T1000 (cell line): ENCODE measurements at places on chromosomes 7 and 10.

- DNase-seq: peak; percentile 52
These were observed 131.4 kb downstream of the PRPF18 start for GRCh38 chr10:13717936-13718772.

DNA sequence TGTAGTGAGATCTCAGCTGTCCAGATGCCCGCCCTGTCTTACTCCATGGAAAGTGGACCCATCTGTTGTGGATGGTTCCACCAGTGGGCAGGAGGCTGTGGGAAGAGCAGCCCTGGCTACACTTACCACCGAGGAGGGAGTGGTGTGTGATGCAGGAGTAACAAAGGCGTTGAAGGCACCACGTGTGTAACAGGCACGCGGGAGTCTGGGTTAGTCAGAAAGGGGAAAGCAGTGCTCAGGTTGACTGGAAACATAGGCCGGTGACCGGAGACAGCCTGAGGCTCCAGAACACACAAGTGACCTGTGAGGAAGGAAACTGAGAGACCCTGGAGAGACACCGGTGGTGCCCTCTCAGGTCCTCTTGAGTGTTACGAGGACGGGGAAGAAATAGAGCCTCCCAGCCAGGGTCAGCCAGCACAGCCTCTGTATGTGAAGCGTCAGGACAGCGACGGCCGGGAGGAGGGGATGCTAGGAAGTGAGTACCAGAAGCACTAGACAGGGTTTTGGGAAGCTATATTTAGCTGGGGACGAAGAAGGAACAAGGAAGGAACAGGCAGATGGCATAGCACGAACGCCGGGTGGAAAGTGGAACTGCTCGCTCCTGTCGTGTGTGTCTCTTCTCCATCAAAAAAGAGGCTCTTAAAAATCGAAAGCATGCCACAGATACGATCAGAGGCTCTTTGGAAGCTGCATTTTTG is 51.7 kb downstream of the DAGLB start:
- no peak for DNase-seq

DNA sequence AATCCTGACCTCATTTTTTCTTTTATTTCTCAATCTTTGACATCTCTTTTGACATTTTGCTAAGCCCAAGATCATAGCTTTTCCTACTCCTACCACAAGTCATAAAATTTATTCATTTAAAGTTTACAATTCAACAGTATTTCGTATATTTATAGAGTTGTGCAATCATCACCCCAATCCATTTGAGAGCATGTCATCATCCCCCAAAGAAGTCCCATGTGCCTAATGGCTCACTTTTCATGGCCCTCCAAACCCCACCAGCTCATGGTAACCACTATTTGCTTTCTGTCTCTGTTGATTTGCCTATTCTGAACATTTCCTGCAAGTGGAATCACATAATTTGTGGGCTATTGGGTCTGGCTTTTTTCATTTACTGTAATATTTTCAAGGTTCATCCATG is 52.5 kb upstream of the GLI3 start:
- no peak for DNase-seq

GRCh38 chr7:143013893-143014292 is 13.0 kb downstream of the OR9A2 start:
- no peak for DNase-seq

DNA sequence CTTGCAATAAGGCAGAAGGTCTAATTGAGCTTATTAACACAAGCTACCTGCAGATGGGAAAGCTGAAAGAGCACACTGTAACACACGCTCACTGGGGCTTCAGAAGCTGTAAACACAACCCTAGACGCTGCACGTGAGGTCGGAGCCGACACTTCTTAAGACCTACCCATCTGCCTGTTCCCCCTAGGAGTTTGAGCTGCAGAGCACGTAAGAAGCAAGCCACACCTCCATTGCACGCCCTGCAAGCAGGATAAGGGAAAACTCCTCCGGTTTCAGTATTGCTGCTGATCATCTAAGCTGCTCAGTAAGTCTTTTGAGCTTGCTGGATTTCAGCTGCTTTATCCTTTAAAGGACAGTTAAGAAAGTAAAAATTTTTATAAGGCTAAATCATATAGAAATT is 244.0 kb upstream of the ZWINT start:
- DNase-seq: no peak

GRCh38 chr10:94640562-94640961 is 43.0 kb upstream of the CYP2C18 start:
- no peak for DNase-seq

GRCh38 chr7:41869997-41870396 is 167.1 kb upstream of the INHBA start:
- DNase-seq: no peak

GRCh38 chr10:84205853-84206525 is 11.7 kb downstream of the CDHR1 start:
- DNase-seq: no peak

DNA sequence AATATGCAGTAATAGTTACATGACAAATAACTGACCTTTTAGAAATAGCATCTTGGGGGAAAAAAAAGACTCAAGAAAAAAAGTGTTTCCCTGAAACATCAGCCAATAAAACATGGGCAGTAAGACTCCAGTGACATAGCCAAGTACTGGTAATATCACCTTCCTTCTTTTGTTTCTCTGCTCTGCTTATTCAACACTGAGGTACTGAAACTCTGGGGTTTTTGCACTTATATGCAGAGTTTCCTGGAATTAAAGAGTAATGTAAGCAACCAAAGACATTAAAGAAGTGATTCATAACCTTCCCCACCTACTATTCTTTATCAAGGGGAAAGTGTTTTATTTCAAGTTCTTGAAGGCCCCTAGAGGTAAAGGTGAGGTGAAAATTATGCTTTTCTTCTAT is 414.5 kb downstream of the GRM8 start:
- no peak for DNase-seq

DNA sequence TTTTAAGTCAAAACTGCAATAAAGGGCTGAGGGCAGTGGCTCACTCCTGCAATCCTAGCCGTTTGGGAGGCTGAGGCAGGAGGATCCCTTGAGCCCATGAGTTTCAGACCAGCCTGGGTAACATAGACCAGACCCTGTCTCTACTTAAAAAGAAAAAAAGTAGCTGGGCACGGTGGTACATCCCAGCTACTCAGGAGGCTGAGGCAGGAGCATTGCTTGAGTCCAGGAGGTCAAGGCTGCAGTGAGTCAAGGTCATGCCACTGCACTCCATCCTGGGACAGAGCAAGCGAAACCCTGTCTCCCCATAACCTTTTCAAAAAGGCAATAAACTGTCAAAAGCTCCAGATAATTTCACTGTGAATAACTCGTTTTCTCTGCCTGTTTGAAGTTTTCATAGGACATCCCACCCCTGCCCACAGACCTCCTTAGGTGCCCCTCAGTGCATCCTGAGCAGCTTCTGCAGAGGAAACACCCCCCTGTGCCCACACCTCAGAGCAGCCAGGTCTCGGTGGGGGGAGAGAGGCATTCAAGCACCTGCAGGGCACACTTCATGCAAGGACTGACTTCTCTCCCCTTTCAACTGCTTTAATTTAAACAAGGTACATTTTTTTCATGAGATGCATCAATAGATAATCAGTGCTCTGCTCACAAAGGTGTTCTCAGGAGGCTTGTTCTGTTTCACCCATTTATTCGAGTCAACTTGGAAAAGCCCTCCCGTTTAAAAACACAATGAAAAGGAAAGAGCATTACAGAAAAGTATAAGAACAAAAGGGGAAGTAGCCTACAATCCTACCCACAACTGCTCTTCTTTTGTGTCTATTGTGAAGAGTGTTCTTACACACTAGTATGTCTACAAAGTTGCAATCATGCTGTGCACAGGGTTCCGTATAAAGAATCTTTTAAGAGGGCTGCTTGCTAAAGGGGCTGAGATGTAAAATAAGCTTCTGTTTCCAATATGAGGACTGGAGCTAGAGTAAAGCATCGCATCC is 104.9 kb downstream of the KMT2E start:
- DNase-seq: no peak

DNA sequence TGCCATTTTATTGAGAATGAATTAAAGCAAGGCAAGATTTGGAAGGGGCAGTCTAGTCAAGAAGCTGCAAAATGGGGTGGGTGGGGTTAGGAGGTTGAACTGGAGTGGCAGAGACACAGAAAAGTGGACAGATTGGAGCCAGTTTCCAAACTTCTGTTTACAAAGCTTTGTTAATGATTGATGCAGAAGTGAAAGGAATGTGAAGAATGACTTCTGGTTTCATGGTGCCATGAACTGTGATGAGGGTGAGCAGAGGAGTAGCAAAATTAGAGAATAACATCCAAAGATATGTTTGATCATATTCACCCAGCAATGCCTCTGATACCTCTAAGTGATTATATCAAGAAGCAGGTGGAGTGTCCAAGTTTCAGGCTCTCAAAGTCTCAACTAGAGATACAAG is 1118.0 kb upstream of the C7orf33 start:
- no peak for DNase-seq

DNA sequence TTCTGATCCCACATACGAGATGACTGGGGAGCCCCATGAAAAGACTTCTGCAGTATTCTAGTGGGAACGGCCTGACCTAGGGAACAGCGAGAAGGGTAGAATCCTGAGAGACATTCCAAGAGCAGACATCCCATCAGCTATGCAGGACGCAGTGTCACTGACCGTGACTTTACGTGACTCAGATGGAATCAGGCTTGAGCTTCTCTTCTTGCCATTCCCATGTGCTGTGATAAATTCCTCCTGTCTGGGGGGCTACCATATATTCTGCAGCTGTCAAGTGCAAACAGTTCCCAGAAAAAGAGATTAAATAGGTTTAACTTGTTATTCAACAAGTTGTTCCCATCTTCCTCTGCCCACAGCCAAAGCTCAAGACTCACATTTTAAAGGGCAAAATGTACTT is 73.1 kb upstream of the PDE1C start:
- DNase-seq: no peak

GRCh38 chr7:31466036-31466435 is 47.9 kb upstream of the ITPRID1 start:
- DNase-seq: no peak

GRCh38 chr10:79063071-79063491 is 5.7 kb upstream of the ZMIZ1 start:
- no peak for DNase-seq

- no peak for DNase-seq
These were observed 4.5 kb upstream of the ABCB4 start for GRCh38 chr7:87479951-87480350.

DNA sequence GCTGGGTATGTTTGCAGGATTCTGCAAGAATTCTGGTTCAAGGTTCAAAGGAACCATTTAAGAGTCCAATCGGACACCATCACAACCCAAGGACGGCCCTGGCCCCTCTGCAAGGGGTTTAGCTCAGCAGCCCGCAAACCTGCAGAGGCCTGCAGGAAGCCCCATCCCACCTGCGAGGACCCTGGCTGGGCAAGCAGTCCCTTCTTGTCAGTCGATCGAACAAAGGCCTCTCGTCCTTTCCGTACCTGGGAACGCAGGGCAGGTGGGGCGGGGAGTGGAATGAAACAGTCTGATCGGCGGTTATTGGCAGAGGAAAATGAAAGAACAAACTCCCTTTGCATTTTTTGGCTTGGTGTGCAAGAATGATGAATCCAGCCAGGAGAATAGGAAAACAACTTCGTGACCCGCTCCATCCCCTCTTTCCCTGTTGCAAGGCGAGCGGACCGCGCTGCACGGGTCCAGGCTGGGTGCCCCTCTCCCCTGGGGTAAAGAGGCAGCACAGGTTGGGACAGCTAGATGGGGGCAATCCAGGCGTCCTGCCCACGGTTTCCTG is 73.7 kb downstream of the INSIG1 start:
- no peak for DNase-seq

GRCh38 chr10:62244088-62244487 is 24.6 kb downstream of the RTKN2 start:
- no peak for DNase-seq

DNA sequence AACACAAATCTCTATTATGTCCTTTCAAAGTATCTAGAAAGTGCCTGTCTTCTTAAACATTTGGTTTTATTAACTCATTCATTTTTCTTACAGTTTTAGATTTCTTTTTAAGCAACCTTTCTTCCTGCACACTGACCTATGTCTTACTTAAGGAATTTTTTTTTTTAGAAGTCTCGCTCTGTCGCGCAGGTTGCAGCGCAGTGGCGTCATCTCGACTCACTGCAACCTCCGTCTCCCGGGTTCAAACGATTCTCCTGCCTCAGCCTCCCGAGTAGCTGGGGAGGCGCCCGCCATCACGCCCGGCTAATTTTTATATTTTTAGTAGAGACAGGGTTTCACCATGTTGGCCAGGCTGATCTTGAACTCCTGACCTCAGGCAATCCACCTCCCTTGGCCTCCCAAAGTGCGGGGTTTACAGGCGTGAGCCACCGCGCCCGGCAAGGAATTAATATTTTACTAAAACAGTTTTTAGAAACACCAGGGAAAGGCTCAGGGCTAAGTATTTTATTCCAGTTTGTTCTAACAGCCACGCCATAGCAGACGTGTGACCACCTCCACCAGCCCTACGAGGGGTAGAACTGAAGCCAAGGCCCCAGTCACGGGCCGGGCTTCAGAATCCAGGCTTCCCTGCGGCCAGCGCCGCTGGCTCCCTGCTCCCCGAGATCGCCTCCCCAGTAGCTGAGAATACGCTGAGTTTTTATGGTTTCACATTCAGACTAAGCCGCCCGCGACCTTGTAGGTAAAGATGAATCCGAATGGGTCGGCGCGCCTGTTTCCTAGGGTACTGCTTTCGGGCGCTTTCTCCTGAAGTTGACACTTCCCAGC is 941 bp upstream of the LUC7L2 start:
- no peak for DNase-seq

GRCh38 chr10:68812420-68812819 is 14.9 kb upstream of the STOX1 start:
- no peak for DNase-seq

DNA sequence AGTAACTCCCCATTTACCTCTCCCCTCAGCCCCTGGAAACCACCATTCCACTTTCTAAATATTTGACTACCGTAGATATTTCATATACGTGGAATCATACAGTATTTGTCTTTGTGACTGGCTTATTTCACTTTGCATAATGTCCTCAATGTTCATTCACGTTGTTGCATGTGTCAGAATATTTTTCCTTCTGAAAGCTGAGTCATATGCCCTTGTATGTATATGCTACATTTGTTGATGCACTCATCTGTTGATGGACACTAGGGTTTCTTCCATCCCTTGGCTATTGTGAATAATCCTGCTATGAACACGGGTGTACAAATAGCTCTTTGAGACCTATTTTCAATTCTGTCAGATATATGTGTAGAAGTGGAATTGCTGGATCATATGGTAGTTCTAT is 25.8 kb upstream of the TSPAN13 start:
- no peak for DNase-seq

GRCh38 chr7:69109246-69109645 is 489.0 kb upstream of the AUTS2 start:
- DNase-seq: no peak

GRCh38 chr7:94059746-94060145 is 55.6 kb upstream of the BET1 start:
- no peak for DNase-seq
